Activated CD4-positive, alpha-beta T cell treated with anti-CD3 and anti-CD28 coated beads for 48 hours (primary cell): ENCODE measurements at places on chromosomes 3 and 15.

DNA sequence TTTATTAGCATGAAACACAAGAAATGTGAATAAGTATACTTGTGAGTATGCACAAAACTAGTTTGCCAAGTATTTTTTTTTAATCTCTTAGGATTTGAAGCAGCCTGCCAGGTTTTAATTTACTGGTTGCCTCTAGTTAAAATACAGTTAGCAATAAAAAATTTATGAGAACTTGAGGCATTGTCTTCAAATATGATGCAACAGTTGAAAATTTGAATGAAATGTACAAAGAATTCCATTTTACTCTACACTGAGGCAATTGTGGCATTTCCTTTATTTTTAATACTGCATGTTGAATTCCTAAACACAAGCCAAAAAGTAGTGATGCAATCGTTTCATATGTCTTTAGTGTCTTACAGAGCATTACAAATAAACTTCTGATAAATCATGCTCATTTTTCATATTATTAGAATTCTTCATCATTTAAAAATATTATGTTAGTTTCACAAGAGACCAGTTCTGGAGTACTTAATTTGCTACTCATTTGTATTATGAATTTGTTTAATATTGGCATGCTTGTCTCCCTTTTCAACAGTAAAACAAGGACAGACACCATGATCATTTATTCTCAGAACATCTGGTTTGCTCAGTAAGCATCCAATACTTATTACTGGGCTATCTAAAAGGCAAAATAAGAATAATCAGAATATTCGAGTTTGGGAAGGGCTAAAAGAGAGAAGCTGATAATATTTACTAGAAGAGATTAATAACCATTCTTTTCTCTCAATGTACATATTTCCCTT lies 124.8 kb upstream of the PTX3 start:
- no peak for DNase-seq

- DNase-seq: peak; percentile 21
Observed at GRCh38 chr15:101578443-101578894, 73.7 kb downstream of the TM2D3 start.

GRCh38 chr3:158220575-158220974 lies 110.7 kb downstream of the RSRC1 start:
- DNase-seq: no peak

DNA sequence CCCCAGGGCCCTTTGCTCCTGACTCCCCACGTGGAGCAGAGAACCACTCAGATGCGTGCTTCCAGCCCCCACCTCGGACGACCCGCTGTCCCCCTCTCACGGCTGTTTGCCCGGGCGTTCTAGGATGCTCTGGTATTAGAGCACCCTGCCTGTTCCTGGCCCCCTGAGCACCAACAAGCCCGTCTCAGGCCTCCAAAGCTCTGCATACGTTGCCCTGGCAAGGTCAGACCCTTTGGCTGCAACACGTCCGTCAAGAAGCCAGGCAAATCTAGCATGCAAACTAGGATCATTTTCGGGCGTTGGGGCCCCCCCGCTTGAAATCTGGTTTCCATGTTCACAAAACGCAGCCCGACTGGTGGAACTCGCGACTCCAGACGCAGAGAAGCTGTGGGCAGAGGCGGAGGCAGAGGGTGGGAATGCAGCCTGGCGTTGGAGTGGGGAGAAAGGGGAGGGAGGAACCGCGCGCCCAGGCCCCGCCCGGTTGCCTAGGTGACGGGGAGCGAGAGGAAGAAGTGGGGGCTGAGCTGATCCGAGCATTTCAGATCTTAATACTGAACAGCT lies 86.2 kb upstream of the PIAS1 start:
- DNase-seq: peak; percentile 10

DNA sequence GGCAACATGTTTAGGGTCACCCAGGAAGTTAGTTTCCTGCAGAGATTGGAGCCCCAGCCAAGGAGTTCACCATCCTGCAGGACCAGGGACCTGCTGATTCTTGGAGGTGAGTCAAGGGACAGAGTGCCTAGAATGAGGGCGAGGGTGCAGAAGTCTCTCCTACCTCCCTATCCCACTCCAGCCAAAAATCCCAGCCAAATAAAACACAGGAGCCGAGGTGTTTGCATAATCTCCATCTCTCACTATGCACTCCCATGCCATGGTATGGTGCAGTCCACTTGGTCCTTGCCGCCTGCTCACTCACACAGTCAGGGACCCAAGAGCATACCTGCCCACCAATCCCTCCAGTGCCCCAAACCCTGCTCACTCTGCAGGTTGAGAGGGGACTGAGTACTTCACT lies 294.2 kb downstream of the UACA start:
- no peak for DNase-seq

DNA sequence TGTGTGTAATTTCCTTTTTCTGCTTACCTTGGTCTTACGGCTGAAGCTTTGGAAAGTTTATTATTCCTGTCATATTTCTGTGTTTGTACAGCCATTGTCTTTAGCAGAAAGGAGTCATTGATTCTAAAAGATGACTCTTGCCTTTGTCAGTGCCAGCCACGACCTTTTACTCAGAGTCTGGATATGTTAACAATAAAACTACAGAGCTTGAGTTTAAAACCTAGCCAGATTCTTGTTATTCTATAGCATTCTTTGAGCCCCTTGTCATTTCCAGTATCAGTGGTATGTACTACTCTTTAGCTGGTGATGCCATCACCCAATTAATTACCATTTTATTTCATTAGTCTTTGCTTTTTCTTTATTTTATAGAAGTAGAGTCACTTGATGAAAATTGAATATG lies 142.4 kb downstream of the TCF12 start:
- no peak for DNase-seq

- DNase-seq: no peak
Observed at GRCh38 chr3:105611304-105612192, 244.8 kb downstream of the ALCAM start.

DNA sequence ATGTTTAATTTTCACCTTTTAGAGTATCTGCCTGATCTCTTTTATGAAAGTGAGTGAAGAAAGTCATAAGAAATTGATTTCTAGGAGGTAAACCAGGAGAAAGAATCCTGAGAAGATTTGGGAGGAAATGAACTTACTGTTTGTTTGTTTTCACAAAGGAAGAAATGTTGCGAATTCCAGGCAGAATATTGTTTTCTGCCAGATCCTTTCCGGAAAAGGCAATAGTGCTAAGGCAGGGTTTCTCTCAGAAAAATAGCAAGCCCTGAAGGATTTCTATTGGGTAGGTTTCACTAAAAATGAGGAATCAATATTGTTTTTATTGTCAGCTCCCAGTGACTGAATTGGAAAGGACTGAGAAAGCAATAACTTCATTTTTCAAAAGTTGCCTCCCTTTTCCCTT lies 85.7 kb upstream of the TGFBR2 start:
- DNase-seq: no peak

GRCh38 chr3:132016061-132017041 lies 18.5 kb downstream of the CPNE4 start:
- no peak for DNase-seq

- DNase-seq: peak; percentile 21
Observed at GRCh38 chr3:13072239-13072599, 1.0 kb downstream of the IQSEC1 start.

DNA sequence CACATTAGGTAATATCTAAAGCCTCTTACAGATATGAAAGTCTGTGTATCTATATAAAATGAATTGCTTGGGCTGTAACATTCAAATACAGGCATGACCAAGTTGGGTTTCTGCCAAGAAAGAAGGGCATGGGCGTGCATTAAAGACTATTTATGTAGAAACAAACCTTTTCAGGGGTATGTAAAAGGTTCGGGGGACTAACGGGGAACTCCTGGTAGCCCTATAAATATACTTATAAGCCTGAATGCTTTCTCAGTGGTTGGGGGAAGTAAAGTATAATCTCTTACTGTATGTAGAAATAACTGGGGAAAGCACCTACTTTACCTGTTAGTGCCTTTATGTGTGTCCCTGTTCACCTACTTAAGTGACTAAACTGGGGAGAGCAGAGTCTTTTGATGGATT lies 154.5 kb upstream of the TBL1XR1 start:
- no peak for DNase-seq

GRCh38 chr3:52568069-52568468 lies 31.7 kb downstream of the UQCC5 start:
- no peak for DNase-seq

DNA sequence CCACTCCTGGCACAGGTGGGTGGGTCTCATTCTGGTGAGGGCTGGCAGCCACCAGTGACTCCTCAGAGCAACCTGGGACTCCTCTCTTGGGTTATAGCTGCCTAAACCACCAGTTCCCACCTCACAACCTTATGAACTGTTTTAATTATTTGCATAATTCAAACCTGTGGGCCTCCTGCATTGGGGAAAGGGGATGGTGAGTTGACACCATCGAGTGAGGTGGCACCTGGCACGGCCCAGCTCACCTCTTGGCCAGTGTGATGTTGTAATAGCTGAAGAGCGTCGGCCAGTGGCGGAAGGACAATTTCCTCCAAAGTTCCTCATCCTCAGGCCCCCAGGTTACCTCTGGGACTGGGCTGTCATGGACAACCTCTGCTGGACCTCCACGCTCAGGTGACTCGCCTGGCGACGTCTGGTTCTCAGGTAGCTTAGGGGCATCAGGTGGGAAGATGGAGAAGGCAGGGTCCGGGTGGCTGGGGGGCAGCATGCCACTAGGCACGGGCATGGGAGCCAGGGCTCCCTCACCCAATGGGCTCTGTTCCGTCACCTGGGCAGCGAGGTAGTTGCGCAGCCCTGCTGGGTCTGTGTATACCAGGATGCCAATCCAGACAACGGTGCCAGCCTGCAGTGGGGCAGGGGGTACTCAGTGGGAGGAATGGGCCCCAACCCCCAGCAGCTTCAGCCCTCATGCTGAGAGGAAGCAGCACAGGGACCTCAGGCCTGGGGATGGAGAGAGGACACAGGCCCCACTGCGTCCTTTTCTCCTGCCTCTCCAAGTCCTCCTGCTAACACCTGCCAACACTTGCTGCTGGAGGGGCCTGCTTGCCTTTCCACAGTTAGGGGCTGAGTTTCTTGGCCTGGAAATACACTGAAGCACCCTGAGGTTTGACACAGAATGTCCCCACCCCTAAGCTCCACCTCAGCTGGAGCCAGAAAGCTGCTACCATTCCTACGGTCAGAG lies 38.5 kb downstream of the PTPN23 start:
- DNase-seq: no peak

DNA sequence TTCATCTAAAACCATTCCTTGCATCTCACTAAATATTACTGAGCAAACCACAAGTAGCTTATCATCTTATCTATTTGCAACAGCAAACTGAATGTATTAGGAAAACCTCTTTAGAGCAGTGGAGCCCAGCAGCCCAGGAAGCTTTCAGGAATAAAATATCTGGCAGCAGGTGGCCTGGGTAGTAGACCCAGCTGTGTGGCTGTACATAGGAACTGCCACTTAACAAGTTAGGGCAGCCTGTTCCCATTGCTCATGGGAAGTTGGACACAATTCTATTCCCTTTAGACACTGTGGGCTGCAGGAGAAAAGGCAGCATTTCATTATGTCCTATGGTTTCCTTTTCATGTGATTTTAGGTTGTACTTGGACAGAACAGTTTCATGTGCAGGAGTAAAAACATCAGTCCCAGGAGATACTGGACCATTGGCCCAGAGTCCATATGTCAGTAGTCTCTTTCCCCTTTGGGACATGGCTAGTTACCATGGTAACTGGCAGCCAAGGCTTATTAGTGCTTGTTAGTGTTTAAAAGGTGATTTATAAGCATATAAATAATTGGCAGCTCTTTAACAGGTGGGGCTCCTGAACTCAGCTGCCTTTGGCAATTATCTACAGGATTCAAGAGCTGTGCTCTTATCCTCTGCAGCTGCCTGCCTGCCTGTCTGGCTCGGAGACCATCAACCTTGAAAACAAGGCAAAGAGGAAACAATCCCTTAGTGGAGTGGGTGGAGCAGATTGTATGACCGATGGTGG lies 28.9 kb upstream of the LSAMP start:
- no peak for DNase-seq

DNA sequence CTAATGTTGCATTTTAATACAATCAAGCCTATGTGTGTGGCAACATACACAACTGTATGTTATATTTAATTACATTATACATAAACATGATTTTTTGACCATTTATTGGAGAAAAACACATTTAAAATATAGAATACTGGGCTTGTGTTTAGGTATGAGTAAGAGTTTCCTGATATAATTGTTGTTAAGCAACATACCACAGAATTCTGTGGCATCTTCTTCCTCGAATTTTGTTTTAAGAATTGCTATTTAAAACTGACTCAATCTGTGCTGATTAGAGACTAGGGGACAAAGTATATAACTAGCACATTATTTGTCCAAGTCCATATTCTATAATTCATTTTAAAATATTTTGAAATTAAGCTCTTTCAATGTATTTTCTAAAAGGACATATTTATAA lies 376.8 kb upstream of the THBS1 start:
- no peak for DNase-seq

- no peak for DNase-seq
Observed at GRCh38 chr3:4533489-4534443, 40.6 kb downstream of the ITPR1 start.

GRCh38 chr3:169668072-169668956 lies 4.8 kb upstream of the MECOM start:
- peak; percentile 46 for DNase-seq

GRCh38 chr3:53485675-53486403 lies 8.6 kb upstream of the CACNA1D start:
- DNase-seq: no peak

GRCh38 chr3:40939741-40940130 lies 259.6 kb upstream of the CTNNB1 start:
- no peak for DNase-seq

DNA sequence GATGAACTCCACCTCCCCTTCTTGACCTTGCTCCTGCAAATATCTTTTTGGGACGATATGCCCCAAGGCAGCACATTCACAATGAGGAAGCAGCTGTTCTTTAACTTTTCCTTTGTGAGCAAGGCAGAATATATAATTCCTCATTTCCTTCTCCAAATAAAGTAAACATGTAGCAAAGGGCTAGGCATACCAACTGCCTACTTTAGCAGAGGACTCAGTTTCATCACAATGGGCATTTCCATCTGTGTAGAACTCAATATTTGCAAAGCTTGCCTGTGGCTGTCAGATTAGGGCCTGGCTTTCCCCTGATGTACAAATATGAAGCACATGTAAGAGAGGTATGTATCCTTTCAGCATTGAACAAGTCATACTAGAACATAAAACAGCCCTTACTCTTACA lies 366.9 kb downstream of the RSL24D1 start:
- DNase-seq: no peak

- no peak for DNase-seq
Observed at GRCh38 chr3:62084558-62084957, 288.8 kb downstream of the FEZF2 start.

DNA sequence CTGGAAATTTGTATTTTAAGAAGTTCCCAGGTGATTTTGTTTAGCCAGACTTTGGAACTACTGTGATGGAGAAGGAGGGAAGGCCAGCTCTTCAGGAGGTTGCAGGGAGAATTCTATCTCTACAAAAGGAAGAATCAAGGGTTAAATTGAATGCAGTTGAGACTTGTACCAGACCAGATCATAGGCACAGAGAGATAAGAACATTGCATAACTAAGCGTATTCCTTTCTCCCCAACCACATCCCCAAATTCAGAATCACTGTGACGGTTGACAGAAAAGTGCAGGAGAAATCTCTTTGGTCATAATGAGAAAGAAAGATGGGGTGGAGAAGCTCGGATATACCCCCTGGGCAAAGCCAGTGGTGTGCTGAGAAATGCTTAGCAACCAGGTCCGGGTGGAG lies 7.2 kb downstream of the PLD1 start:
- DNase-seq: no peak

GRCh38 chr15:60494108-60494507 lies 15.2 kb upstream of the ICE2 start:
- no peak for DNase-seq
